MV-4-11 (cell line): ENCODE measurements at places on chromosomes 12 and 14.

DNA sequence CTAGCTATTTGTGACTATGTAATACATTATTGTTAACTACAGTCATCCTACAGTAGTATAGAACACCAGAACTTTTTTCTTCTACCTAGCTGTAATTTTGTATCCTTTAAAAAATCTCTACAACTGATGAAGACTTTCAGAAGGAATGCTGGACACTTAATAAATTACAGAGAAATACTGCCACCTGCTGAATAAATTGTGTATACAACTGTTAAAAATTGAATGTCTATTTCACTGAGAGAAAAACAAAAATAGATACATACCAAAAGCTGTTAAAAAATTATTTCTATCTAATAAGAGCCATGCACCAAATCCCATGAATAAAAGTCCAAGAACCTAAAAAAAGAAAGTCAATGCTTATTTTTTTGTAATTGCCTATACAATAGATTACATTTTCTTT lies 6.6 kb downstream of the TSPAN19 start:
- DNase-seq: no peak

DNA sequence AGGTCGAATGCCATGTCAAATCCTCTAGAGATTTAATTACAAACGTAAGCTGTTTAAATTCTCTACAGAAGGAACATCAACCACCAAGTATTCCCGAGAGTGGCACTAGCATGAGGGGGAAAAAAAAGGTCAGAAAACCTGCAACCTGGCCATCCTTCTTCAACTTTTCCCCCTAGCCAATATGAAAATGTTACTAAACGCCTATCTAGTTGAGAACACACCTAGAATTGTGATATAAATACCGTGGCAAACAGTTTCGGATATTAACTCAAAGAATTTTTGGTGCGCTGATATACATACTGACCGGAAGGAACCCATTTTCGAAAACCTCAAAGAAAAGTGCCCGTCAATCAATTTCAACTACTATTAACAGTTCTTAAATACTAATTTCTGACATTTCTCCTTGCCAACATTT lies 1.8 kb downstream of the HNRNPC start:
- no peak for DNase-seq

- DNase-seq: no peak
Measured at GRCh38 chr14:76273346-76273745, 102.6 kb upstream of the ESRRB start.

DNA sequence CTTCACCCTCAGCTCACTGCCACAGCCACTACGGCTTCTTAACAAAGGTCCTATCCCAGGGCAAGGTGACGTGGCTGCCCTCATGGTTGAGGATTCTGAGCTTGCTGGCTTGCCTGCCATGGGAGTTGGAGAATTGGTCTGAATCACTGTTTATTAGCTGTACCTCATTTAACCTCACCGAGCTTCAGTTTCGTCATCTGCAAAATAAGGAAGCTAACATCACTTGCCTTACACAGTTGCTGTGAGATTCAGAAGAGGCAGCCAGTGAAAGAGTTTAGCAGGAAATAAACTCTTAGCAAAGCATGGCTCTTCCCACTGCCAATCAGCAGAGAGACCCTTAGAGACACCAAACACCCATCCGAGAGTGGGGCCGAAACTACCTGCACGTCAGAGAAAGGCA lies 90.1 kb upstream of the KCNA1 start:
- peak; percentile 89 for DNase-seq

DNA sequence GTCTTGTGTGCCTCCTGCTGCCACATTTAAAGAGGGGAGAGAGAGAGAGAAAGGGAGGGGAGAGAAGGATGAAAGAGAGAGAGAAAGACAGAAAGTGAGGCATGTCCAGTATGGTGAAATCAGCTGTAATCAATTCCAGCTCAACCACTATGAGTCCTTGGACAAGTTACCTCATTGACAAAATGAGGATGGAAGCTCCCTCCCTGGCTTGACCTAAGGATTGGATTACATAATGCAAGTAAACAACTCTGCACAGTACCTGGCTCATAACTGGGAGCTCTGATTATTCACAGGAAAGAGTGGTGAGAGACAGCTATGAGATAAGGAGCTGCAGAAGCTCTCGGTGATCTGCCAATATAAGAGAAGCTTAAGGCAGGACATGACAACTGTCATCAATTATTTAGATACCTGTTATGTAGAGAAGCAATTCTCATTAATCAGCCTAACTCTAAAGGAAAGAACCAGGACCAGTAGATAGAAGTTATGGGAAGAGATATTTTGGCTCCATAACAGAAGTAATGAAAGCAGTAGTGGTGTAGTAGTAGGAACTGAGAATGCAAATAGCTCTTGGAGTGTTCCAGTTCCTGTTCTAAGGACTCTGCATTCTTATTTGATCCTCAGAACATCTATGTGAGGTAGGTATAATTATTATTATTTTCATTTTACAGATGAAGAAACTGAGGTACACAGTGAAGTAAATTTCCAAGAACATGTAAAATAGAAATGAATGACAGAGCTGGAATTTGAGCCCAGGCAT lies 791.6 kb downstream of the DIO2 start:
- DNase-seq: no peak

GRCh38 chr14:95265106-95266094 lies 54.3 kb downstream of the CLMN start:
- DNase-seq: peak; percentile 91

DNA sequence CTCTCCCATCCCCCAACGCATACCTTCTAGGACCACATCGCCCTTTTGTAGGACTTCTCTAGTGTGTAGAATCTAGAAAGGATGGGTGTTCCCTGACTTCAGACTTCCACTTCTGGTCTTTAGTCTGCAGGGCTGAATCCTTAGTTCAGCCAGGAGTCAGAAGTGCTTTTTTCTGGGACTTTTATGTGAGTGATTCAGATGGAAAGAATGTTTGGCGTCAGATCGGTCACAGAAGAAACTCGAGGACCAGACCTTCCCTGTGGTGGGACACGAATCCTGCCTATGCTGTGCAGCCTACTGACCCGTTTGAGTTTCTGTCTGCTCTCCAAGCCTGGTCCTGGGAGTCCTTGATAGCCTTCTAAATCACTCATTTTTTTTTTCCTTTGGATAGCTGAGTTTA lies 165.4 kb upstream of the SSTR1 start:
- no peak for DNase-seq

- no peak for DNase-seq
Measured at GRCh38 chr12:22268406-22268805, 66.1 kb downstream of the ST8SIA1 start.

GRCh38 chr12:54390176-54390667 lies 5.7 kb upstream of the ZNF385A start:
- DNase-seq: no peak

DNA sequence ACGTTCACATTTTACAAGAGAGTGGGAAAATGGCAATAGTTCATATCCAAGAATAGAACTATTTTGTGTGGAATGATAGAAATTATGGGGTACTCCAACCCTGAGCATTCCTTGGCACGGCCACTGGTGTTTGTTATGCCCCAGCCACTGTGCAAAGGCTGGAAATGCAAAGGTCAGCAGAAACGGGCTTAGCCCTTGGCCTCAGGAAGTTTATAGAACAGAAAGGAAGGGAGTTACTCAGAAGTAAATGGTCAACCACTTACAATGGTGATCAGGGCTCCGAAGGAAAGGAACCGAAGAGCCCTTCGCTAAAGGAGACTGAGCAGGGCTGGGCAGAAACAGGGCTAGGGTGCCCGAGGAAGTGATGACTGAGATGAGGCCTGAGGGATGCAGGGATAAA lies 45.1 kb downstream of the KICS2 start:
- no peak for DNase-seq

- DNase-seq: no peak
Measured at GRCh38 chr12:43462080-43462479, 89.9 kb downstream of the ADAMTS20 start.

DNA sequence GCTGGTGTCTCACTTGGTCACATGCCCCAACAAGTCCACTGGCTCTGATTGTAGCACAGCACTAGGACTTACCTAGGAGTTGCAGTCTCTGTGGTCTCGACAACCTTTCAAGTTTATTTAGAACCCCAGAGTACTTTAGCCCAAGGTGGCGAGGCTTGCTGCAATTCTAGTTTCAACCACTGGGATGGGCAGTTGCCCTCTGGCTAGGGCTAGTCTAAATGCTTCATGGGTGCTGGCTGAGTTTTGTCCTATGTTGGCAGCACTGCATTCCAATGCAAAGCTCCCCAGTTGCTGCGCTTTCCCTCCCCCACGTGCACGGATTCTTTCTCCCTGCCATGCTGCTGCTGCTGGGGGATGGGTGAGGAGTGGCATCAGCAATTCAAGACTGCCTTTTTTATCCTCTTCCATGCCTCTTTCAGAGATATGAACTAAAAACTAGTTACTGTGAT lies 207.9 kb downstream of the SYNE2 start:
- no peak for DNase-seq

GRCh38 chr14:77843195-77843594 lies 43.3 kb downstream of the ADCK1 start:
- DNase-seq: peak; percentile 75

DNA sequence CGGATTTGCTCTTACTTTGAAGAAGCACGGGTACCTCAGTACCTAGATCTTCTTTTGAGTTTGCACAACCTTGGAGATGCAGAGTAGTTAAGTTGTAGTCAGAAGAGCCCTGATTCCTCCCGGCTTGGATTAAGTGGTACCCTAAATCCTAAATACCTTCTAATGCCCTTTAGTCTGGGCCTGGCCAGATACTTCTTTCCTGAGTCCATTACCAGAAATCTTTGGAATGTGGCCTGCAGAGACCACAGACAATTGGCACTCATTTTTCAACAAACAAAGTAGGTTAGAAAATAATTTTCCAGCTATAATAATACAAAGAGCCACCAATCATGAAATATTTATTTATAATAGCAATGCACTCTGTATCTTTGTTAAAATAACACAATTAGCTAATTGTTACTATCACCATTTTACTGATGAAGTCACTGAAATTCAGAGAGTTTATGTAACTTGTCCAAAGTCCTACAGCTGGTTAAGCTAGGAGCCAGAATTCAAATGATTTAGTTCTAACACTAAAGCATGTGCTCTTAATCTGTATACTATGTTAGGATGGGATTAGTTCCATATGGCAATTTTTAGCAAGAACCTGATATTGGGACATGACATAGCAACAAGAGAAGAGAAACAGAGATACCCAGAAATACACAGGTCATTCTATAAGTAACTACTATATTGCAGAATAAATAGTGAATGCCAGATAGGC lies 132.1 kb upstream of the PDZRN4 start:
- DNase-seq: no peak

DNA sequence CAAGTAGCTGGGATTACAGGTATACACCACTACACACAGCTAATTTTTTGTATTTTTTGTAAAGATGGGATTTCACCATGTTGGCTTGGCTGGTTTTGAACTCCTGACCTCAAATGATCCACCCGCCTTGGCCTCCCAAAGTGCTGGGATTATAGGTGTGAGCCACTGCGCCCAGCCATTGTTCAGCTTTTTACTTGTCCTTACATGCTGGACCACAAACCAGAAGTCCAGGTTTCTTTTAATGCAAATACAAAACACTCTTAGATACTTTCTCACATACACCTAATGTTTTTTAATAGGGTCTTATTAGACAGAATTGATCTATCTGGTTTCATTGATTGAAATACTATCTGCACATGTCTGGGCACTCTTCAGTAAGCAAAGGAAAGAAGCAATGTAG lies 40.5 kb downstream of the BTG1 start:
- no peak for DNase-seq

- peak; percentile 68 for DNase-seq
Measured at GRCh38 chr12:113196990-113197389, 11.5 kb downstream of the RITA1 start.

- DNase-seq: no peak
Measured at GRCh38 chr12:106174876-106175275, 36.1 kb upstream of the NUAK1 start.

DNA sequence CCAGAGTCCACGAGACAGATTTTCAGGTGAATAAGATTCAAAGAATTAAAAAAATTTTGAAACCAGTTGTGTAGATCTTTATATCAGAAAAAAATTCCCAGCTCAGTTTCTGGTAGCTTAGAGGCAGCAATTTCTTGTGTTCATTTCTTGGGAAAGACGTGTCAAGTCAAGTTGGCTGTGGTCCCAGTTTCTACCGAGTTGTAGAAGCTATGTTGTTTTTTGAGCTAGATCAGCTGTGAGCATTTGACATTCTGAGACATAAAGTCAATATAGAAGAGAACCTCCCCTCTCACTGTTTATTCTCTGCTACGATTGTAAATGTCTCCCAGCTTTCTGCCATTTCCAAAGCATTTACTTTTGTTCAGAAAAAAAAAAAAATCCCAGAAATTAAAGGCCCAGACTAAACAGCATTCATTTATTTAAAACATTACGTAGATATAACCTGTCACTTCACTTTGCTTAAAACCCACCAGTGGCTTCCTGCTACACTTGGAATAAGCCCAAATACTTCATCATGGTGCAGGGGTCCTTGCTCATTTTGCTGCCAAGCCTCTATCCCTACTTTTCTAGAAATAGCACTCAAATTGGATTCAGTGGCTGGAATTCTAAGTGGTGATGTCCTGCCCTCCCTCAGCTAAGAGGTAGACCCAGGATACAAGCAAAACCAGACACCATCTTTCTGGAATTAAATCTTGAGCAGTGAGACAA lies 20.6 kb upstream of the PYGL start:
- DNase-seq: no peak

- DNase-seq: no peak
Measured at GRCh38 chr14:97517566-97518234, 720.5 kb downstream of the VRK1 start.

GRCh38 chr12:108826101-108826806 lies 31.1 kb downstream of the SSH1 start:
- DNase-seq: peak; percentile 64

DNA sequence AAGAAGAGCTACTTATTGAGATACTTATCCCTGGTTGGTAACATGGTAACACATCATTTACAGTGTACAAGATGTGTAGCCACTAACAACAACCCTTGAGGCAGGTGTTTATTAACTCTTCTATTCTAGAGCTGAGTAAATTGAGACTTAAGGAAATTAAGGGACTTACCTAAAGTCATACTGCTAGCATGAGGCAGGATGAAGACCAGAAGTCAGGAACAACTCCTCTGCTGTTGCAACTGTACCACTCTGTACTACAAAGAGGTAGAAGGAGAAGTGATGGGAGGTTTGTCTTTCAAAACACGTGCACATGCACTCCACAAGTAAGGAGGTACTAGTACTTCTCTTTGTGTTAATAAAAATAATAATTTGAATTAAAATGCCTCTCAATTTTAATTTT lies 79.9 kb downstream of the LLPH start:
- DNase-seq: no peak

DNA sequence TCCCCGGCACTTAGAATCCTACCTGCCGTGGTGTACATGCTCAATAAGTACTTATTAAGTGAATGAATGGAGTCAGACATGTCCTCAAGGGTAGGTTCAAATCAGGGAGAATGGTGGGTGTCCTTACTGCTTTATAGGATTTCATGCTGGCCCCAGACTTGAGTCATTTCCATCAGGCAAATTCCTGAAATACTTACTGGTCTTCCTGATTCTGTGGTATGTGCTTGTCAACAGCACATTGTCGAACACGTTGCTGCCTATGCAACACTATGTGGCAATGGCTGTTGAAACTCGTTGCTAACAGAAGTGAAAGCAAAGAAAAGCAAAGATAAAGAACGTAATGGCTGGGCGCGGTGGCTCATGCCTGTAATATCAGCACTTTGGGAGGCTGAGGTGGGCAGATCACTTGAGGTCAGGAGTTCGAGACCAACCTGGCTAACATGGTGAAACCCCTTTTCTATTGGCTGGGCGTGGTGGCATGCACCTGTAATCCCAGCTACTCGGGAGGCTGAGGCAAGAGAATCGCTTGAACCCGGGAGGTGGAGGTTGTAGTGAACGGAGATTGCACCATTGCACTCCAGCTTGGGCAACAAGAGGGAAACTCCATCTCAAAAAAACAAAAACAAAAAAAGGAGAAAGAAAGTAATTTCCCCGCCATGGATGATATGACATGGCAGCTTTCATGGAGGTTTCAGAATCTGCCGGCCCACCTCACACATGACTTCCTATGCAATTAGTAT lies 214.9 kb downstream of the ZFP36L1 start:
- DNase-seq: peak; percentile 96
